Activated T-helper 1 cell treated with anti-CD3 and anti-CD28 coated beads, Interleukin-12 subunit alpha, Interleukin-12 subunit beta, Interleukin-2, Interleukin-4 antibody, amounts not matched to agents 30 ng/mL and 10 ng/mL and 1 ng/mL, durations not matched to agents 14 hours and 24 hours and 36 hours (primary cell): ENCODE measurements at places on chromosomes 1 and 21.

DNA sequence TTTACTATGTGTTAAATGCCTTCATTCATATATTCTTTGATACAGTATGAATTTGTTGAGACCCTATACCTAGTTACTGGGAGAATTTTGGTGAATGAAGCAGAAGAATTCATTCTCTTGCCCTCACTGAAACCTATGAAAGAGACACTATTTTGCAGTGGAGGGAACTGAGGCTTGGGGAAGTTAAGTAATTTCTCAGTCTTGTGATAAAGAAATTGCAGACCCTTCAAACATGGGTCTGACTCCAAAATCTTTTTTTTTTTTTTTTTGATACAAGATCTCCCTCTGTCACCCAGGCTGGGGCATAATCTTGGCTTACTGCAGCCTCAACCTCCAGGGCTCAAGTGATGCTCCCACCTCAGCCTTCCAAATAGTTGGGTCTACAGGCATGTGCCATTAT lies 132.1 kb downstream of the DNM3 start:
- no peak for DNase-seq

GRCh38 chr1:55246896-55247295 lies 31.7 kb upstream of the USP24 start:
- no peak for DNase-seq

DNA sequence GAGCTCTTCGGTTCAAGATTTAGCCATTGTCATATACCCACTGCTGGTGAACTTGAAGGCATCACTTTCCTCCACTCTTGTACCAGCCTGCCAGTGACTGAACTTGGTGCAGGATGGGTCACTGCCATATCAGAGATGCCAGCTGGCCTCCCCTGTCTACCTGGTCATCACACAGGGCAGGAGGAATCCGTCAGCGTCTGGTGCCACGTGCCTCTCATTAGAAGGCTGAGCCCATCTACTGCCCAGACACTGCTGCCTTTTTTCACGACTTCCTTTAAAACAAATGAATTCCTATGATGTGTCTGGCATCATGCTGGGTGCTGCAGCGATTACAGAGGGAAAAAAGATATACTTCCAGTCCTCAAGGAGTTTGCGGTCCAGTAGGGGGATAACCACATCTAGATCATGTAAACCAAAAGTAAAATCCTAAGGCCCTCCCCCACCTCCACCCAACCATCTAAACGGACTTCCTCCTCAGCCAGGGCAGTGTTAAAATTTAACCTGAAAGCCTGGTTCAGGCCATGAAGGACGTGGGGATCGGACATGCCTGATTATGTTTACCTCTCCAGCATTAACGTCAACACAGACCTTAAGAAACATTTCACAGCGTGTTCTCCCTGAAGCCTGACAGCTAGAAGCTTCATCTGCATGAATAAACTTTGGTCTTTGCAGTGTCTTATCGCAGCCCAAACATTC lies 29.2 kb upstream of the PDE9A start:
- DNase-seq, result no peak

- DNase-seq, result no peak
These were observed 181.2 kb downstream of the CACNA1E start for GRCh38 chr1:181664543-181664942.

GRCh38 chr1:95313527-95313926 lies 79.5 kb downstream of the RWDD3 start:
- DNase-seq, result no peak

DNA sequence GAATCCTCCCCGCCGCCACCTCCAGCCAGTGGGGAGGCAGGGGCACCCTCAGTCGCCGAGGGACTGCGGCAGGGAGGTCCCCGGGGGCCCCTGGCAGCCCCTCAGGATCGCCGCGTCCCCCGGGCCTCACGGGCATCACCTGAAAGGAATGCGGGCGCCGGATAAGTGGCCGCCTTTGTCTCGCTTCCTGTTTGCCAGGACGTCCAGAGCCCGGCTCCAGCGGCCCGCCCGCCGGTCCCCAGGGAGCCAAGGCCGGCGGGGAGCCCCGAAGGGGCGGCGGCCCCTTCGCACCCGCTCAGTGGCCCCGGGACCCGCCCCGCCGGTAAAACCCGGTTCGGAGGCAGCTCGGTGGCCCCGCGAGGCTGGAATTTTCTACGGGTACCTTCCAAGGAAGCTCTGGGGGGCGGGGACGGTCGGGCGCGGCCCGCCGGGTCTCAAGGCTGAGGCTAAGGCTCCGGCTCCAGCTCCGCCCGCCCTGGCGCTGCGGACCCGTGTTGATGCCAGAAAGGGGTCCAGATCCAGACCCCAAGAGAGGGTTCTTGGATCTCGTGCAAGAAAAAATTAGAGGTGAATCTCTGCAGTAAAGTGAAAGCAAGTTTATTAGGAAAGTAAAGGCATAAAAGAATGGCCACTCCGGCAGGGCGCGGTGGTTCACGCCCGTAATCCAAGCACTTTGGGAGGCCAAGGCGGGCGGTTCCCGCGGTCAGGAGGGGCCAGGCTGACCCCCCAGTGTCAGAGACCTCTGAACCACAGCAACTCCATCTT lies 12.6 kb downstream of the TINAGL1 start:
- no peak for DNase-seq

DNA sequence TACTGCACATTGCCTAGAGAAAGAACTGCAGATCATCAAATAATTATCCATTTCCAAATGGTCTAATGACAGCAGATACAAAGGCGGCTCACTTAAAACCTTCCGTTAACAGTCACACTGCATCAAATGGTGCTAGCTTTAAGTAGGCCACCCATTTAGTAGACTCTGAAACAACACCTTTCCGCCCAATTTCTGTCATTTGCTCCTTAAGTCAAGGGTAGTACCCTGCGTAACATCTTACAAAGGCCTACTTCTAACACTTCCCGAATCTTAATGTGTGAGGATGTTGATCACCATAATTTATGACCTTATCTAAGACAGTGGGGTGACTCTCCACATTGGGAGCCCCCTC lies 692 bp upstream of the RALGPS2 start:
- DNase-seq, result no peak

DNA sequence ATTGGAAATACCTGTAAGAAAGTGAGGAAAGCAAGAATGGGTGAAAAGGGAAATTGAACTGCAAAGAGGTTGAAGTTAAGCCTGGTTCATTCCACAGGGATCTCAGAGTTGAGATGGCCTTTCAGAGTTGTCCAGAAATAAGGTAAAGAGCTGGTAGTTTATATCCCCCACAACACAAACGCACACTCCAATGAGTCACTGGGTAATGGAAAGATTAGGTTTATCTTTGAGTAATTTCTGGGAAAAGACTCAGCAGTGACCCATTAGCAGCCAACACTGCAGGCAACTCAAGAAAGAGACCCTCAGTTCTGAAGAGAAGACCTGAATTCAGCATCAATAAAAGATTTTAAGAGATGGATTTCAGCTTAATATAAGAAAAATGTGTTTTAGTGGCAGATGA lies 485.5 kb downstream of the PTPRC start:
- no peak for DNase-seq

GRCh38 chr1:33228935-33229487 lies 27.3 kb upstream of the ZNF362 start:
- DNase-seq, result no peak

DNA sequence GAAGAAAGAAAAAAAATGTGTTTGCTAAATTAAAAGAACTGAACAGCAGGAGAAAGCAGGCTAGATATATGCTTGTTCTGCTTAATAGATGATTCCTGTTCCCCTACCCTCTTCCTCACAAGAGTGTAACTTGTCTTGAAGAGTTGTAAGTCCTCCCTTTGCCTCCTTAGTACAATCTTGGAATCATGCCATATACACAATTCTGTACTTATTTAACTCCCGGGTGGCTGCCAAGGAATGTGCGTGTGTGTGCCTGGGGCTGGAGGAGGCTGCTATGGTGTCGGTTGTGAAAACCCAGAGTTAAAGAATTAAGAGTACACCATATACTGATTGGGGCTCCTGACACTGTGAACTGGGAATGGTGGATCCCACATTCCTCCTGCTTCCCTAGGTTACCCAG lies 194.2 kb downstream of the SIPA1L2 start:
- no peak for DNase-seq

DNA sequence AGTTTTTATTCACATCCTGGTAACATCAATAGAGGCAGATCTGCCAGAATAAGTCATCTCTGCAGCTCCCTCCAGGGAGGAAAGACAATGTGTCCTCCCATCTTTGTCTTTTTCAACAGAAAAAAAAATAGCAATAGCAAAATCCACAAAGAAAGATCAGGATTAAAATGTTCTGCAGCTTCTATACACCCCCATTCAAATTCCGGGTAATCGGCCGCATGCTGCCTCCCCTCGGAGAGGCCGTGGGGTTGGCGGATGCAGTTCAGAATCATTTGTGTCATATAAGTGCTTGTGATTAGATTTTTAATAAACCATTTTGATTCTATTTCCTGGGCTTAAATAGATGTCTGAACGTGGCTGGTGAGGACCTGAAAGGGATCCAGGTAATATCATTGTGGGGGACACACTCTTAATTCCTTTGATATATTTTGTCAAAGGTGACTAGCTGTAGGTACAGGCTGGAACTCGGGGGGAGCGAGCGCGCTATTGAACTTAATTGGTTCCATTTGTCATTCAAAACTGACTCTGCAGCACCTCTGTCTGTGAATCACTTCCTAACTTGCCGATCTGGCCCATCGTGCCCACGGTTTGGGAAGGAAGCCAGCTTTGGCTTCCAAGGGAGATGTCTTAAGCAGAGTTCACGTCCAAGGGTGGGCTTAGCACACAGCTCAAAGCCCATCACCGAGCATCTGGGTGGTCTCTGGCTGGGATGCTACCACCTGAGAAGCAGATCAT lies 85.6 kb upstream of the ARHGEF16 start:
- no peak for DNase-seq

GRCh38 chr1:84724128-84724860 lies 34.0 kb upstream of the SSX2IP start:
- peak; percentile 5 for DNase-seq

DNA sequence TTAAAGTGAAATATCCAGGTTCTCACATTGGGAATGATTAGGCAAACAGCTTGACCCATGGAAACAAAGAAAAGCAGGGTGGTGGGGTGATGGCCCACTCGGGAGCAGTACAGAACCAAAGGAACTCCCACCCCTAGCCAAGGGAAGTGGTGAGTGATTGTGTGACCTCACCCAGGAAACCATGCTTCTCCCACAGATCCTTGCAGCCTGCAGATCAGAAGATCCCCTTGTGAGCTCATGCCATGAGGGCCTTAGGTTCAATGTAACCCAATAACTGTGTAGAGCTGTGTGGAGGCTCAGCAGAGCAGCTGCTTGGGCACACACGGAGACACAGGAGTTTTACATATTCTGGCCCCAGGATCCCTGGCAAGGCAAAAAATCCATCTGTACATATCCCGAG lies 311.8 kb upstream of the DPYD start:
- no peak for DNase-seq

- peak; percentile 65 for DNase-seq
These were observed 47.0 kb downstream of the AHDC1 start for GRCh38 chr1:27556781-27557595.

GRCh38 chr1:8222789-8223188 lies 95.1 kb upstream of the SLC45A1 start:
- DNase-seq, result no peak

GRCh38 chr21:38333301-38334272 lies 76.8 kb downstream of the KCNJ15 start:
- no peak for DNase-seq

DNA sequence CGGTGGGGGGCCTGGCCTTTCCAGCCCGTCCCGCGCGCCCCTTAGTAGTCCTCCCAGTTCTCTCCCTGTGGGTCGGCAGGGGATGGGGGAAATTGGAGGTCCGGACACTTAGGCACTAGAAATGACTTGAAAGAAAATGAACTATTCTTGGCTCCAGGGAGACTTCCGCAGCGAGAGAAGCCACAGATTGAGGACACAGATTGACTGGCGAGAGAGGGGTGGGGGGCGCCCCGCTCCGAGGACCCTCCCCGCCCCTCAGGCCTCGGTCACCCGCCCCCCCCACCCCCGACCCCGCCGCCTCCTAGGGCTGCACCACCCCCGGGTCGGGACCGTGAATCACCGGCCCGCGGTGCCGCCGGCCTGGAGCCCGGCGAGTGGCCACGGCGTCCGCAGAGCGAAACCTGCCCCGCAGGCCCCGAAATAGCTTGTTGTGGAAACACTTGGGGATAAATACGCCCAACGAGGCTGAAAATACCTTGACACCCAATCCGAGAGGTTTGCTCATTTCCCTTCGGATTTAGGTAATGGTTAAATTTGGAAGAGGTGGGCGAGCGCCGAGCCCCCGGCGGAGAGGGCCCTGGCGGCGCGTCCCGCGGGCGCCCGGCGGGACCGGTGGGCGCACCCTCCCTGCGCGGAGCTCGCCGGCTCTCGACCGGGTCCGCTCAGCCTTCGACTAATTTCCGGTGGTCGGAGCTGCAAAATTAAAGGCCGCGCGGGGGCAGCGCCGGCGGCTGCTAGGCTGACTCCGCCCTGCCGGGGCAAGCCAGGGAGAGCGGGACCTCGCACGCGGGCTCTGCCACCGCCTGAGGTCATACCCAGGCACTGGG lies at the start of gene GFI1:
Gene GFI1, minus strand, starts transcription at position 675 of the 827 bp plus-strand sequence. CDS start 3,438 bp downstream, outside the sequence.
- peak; percentile 53 for DNase-seq

- no peak for DNase-seq
These were observed 46.8 kb upstream of the TARDBP start for GRCh38 chr1:10965546-10966226.

GRCh38 chr21:45140346-45140940 lies 66.1 kb downstream of the ADARB1 start:
- DNase-seq, result peak; percentile 50

- DNase-seq, result no peak
These were observed 1806.8 kb downstream of the BRINP3 start for GRCh38 chr1:188670837-188671236.

DNA sequence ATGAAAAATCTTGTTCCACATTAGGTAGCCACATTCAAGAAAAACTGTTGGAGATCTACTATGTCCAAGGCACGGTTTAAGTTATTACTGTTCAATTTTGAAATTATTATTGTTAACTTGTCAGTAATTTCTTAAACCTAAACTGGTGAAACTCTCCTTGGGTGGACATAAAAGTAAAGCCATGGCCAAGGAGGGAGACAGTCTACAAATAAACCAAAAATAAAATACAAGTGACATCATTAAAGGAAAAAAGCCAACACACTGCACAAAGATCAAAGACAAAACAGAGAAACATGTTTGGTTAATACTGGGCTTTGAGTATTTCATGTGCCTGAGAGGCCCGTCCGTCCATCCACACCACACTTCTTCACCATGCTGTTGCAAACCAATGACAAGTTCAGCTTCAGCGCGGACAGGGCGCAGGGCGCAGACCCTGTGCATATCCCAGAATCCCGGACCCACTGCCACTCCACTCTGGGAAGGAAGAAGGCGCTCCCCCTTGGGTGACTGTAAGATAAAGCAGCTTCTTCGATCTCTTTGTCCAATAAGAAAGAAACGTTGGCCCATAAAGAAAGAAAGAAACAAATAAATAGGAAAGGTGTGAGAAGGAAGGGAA lies 918 bp upstream of the RASAL2 start:
- DNase-seq, result no peak

- no peak for DNase-seq
These were observed 154.2 kb upstream of the L1TD1 start for GRCh38 chr1:62040450-62040849.

DNA sequence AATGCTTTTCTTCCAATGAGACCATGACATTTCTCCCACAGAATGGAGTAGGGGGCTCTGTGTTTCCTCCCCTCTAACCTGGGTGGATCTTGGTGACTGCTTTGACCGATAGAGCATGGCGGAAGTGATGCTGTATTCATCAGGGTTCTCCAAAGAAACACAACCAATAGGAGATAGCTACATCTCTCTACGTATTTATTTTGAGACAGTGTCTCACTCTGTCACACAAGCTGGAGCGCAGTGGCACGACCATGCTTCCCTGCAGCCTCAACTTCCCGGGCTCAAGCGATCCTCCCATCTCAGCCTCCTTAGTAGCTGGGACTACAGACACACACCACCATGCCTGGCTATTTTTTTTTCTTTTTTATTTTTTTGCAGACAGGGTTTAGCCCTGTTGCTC lies 29.5 kb upstream of the HNRNPU start:
- DNase-seq, result no peak

GRCh38 chr1:241531195-241532161 lies 700 bp upstream of the KMO start:
- no peak for DNase-seq
